ENCODE measurements at places on chromosomes 12 and 14.
A peak's percentile ranks its signal among the peaks of the same experiment; 100 is the strongest.

GRCh38 chr14:77094672-77095284 lies 3.3 kb upstream of the CIPC start:
- peak; percentile 69 for DNase-seq

DNA sequence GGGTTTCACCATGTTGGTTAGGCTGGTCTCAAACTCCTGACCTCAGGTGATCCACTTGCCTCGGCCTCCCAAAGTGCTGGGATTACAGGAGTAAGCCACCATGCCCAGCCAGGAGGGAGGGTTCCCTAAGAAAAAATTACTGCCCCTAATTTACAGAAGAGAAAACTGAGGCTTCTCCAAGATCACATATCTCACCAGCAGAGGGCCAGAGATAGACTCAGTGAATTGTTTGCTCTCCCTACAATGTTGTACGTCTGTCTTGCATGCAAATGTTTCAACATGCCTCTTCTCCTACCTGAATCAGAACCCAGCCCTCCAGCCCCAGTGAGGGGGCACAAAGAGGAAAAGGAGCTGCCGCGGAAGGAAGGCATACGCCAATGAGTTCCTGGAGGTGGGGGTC lies 48.3 kb upstream of the TMEM263 start:
- DNase-seq, result no peak

- peak; percentile 37 for DNase-seq
Observed at GRCh38 chr14:64971943-64972791, at the start of gene RAB15. TSS of gene RAB15 (minus strand) at chr14:64972336. CDS start at chr14:64972076, 260 bp downstream.

GRCh38 chr14:65787461-65787860 lies 374.9 kb downstream of the FUT8 start:
- no peak for DNase-seq

DNA sequence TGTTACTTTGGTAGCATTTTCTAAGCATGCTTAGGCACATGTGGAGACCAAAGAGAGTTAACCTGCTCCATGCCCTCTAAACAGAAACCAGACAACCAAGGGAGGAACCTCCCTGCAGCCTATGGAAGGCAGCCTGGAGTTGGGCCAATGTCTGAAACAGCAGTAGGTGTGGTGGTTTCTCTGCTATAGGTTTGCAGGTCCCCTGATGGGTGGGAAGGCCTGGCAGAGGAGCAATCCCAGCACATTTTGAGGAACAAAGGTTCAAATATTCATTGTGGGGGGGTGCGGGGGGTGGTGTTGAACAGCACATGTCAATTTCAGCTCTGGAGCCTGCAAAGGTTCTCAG lies 65.4 kb downstream of the DACT1 start:
- no peak for DNase-seq

DNA sequence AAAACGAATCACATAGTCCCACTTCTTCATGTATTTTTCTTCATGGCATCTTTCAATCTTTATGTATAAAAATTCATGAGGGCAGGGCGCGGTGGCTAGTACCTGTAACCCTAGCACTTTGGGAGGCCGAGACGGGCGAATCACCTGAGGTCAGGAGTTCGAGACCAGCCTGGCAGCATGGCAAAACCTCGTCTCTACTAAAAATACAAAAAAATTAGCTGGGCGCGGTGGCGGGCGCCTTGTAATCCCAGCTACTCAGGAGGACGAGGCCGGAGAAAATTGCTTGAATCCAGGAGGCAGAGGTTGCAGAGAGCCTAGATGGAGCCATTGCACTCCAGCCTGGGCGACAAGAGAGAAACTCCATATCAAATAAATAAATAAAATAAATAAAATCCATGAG lies 2.5 kb upstream of the GABARAPL1 start:
- DNase-seq, result no peak

DNA sequence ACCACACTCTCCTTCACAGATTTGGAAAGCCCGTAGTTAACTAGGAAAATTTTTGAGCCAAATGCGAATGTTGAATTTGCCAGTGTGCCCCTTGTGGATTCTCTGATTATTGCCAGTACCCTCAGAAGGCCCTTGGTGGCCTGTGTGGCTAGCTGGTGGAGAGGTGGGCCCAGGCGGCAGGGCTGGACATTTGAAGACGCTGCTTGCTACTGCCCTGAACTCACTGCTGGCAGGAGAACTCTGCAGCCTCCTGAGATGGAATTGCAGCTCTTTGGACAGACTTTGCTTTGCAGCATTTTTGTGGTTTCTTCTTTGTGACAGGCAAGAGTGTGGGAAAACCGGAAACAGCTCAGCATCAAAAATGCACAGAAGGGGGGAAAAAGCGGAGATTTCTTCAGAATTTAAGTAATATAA lies 97.6 kb downstream of the TGFB3 start:
- DNase-seq, result no peak

GRCh38 chr14:93655078-93655750 lies 133.1 kb downstream of the PRIMA1 start:
- DNase-seq, result no peak

- DNase-seq, result no peak
Observed at GRCh38 chr12:130008241-130008640, 104.4 kb upstream of the TMEM132D start.

- DNase-seq, result no peak
Observed at GRCh38 chr14:35741345-35742031, 67.6 kb downstream of the RALGAPA1 start.

- DNase-seq, result no peak
Observed at GRCh38 chr14:93744176-93744575, 44.1 kb downstream of the PRIMA1 start.

GRCh38 chr14:90276646-90277367 lies 20.5 kb downstream of the PSMC1 start:
- no peak for DNase-seq

GRCh38 chr14:69499436-69499835 lies 14.9 kb downstream of the PLEKHD1 start:
- no peak for DNase-seq

GRCh38 chr14:91297081-91297711 lies 52.7 kb upstream of the GPR68 start:
- DNase-seq, result peak; percentile 26

- DNase-seq, result no peak
Observed at GRCh38 chr12:64824500-64825142, at the start of gene TBC1D30. TSS of gene TBC1D30 (plus strand) at chr12:64824647. CDS start at chr12:64824880, 233 bp downstream.

- DNase-seq, result no peak
Observed at GRCh38 chr12:91347481-91348214, 165.0 kb upstream of the DCN start.

- no peak for DNase-seq
Observed at GRCh38 chr14:101491841-101492240, 69.5 kb upstream of the DIO3 start.

GRCh38 chr14:75433631-75434071 lies 5.8 kb downstream of the JDP2 start:
- no peak for DNase-seq

- no peak for DNase-seq
Observed at GRCh38 chr12:50111395-50111692, 692 bp upstream of the COX14 start.

- DNase-seq, result no peak
Observed at GRCh38 chr12:53538209-53538689, 31.0 kb upstream of the NPFF start.

- DNase-seq, result no peak
Observed at GRCh38 chr12:117377758-117378157, 16.3 kb upstream of the NOS1 start.

DNA sequence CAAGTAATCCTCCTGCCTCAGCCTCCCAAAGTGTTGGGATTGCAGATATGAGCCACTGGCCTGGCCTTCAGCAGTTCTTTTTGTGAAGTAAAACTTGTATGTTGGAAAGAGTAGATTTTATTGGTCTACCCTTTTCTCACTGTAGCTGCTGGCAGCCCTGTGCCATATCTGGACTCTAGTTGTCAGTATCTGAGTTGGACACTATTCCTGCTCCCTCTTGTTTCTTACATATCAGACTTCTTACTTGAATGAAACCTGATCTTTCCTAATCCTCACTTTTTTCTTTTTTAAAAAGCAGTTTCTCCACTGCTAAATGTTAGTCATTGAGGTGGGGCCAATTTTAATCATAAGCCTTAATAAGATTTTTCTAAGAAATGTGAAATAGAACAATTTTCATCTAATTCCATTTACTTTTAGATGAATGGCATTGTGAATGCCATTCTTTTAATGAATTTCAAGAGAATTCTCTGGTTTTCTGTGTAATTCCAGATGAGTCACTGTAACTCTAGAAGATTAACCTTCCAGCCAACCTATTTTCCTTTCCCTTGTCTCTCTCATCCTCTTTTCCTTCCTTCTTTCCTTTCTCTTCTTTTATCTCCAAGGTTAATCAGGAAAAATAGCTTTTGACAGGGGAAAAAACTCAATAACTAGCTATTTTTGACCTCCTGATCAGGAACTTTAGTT lies 88.7 kb downstream of the APAF1 start:
- no peak for DNase-seq

GRCh38 chr12:97666263-97666662 lies 203.7 kb downstream of the RMST start:
- DNase-seq, result no peak

GRCh38 chr12:13187399-13187798 lies 9.1 kb upstream of the EMP1 start:
- no peak for DNase-seq

- no peak for DNase-seq
Observed at GRCh38 chr12:45350861-45351260, 135.0 kb downstream of the ANO6 start.

DNA sequence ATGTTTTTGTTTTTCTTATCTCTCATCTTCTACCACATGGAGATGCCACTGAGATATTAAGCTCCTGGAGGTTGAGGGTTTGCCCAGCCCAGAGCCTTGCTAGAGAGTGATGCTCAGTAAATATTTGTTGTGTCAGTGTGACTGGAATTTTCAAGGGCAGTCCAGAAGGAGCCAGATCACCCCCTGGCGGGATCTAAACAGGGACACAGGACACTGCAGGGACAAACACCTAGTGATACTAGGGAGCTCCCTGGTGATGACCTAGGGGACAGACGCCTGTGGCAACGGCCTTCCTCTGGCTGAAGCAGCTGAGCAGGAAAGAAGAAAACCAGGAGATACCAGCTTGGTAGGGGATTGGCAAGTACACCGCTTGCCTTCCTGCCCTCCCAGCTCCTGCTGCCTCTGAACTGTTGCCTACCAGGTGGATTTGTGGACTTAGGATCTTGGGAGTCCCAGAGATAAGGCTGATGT lies 714.4 kb upstream of the TBX3 start:
- no peak for DNase-seq

- DNase-seq, result no peak
Observed at GRCh38 chr14:29007990-29008389, 241.4 kb downstream of the FOXG1 start.

- DNase-seq, result no peak
Observed at GRCh38 chr12:96244826-96245225, 50.7 kb downstream of the ELK3 start.

DNA sequence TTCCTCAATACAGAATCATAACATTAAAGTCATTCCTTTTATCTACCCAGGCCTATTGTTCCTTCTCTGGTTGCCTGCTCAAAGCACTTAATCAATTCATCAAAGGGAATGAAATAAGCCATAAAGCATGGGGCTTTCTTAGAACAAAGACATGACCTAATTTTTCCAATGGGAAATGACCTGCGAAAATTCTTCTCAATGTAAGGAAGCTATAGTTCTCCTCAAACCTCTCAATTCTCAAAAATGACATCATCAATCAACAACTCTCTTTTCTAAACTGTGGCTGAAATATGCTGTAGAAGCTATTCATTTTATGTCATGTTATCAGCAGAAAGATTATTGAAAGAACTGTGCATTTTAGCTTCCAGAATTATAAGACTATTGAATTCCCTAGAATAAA lies 116.0 kb upstream of the PTPRR start:
- no peak for DNase-seq

- no peak for DNase-seq
Observed at GRCh38 chr12:46647034-46647433, 178.8 kb downstream of the SLC38A4 start.

Measured in CD4-positive, alpha-beta memory T cell (primary cell).